Thoracic aorta (tissue), 2 donors: ENCODE measurements at places on chromosomes 4 and X.

GRCh38 chr4:189787216-189788031 lies 153.2 kb upstream of the FRG1 start:
- DNase-seq: no peak

- no peak for DNase-seq
Measured at GRCh38 chr4:53208753-53209152, 157.1 kb downstream of the SCFD2 start.

DNA sequence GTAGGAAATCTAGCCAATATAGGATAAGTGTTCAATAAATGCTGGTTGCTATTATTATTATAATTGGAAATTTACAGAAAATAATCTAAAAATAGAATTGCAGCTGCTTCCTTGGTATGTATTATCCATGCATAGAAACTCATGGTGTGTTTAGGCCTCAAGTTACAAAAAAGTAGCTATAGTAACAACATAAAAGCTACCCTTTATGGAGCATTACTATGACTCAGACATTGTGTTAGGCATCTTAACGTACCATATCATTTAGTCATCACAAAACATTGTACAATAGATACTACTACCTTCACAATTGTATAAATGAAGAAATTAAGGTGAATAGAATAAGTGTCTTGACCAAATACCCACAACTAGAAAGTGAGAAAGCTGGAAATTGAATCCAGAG lies 126.9 kb upstream of the NRK start:
- DNase-seq: no peak

GRCh38 chr4:93578942-93579341 lies 249.6 kb upstream of the ATOH1 start:
- DNase-seq: no peak

DNA sequence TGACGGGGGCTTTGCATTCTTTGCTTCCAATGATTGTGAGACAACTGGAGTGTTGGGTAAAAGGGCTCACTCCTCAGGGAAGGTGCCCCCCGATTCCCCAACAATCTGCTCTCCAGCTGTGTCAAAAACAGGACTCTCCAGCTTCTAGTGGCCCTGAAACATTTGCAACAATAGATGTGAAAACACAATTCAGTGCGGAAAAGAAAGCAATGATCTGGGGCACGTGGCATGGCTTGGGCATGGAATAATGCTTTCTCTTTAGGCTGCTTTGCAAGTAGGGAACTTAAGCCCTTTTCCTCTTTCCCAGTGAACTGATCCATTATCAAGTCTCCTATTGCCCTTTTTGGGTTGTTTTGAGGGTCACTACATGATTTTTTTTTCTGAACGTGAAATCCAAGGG lies 239.9 kb downstream of the C4orf33 start:
- no peak for DNase-seq
